HT-29 (cell line): ENCODE measurements at places on chromosomes 1 and 21.

DNA sequence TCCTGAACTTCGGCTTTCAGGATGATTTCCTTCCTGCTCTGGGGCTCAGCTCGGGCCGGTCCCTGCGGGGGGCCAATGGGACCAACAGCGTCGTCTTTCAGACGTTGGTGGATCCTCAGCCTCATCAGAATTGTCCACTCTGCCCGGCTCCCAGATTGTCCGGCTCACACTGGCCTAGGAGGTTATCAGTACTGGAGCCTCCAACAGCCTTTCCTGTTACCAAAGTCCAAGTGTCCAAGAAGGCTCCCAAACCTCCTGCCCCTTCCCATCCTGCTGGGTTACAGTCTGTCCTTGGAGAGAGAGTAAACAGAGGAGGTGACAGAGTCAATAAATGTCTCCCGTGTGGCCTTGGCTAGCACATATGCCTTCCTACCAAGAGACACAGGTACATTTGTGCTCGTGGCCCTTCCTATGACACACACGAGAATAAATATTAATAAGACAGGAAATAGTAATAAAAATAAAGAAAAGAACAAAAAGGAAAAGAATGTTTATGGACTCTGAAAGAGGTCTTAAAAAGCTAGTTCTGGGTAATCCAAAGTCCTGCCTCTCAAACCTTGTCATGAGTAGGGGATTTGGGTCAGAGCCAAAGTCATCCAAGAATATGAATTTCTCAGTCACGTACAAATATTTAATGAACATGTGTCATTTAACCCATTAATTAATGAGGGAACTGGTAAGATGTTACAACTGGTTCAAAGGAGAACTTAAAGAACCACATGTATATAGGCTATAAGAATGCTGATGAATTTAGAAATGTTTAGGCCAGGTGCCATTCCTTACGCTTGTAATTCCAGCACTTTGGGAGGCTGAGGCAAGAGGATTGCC is 80.8 kb upstream of the SLC2A1 start:
- peak; percentile 59 for DNase-seq

DNA sequence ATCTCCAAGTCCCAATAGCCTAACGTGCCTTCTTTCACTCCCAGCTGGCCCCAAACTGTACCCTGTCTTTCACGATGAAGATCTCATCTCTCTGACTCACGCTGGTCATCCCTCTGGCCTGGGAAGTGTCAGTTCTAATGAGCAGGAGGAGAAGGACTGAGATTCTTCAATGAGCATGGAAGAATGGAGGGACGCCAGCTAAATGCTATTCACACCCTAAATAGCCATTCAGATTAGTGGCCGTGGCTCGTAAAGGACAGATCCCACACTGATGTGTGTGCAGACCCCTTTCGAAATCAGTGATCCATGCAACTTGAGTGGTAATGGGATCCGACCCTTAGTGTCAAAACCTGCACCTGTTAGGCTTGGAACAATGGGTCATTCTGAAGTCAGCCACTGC is 75.9 kb upstream of the SMYD2 start:
- DNase-seq: no peak

GRCh38 chr1:12434174-12434573 is 183.8 kb downstream of the DHRS3 start:
- no peak for DNase-seq

GRCh38 chr1:9181176-9181906 is 52.4 kb upstream of the GPR157 start:
- peak; percentile 66 for DNase-seq

- DNase-seq: no peak
These were observed 25.3 kb upstream of the EFHD2 start for GRCh38 chr1:15384301-15384901.

GRCh38 chr21:46361935-46362334 is 38.0 kb downstream of the PCNT start:
- no peak for DNase-seq

DNA sequence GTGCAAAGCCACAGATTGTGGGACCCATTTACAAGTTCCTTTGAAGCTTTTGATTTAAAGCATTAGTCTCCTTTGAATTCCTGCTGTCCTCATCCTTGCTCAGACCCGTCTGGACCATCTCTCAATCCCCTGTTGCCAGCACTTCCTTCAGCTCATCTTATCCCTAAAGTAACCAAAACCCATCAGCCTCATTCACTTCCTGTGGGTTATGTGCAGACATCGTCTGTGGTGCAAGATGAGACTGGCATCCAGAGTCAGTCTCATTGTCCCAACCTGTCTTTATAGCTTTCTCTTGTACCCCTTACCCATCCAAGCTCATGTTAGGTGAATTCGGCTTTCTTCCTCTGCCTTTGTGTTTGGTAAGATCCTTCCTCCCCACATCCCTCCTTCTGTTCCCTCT is 29.3 kb downstream of the ATP1A1 start:
- DNase-seq: no peak

DNA sequence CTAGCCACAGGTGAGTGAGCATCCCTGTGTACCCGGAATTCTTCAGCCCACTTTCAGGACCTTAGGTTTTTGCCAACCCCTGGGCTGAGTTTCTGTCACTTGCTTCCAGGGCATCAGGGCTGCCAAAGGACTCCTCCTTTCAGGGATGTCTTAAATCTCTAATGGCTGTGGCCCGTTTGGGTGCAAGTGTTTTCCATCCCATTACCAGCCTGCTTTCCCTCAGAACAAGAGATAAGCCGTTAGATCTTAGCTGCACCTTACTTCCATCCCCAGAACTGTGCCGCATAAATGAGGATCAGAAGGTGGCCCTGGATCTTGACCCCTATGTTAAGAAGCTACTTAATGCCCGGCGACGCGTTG is 652 bp downstream of the SNAPIN start:
- no peak for DNase-seq

DNA sequence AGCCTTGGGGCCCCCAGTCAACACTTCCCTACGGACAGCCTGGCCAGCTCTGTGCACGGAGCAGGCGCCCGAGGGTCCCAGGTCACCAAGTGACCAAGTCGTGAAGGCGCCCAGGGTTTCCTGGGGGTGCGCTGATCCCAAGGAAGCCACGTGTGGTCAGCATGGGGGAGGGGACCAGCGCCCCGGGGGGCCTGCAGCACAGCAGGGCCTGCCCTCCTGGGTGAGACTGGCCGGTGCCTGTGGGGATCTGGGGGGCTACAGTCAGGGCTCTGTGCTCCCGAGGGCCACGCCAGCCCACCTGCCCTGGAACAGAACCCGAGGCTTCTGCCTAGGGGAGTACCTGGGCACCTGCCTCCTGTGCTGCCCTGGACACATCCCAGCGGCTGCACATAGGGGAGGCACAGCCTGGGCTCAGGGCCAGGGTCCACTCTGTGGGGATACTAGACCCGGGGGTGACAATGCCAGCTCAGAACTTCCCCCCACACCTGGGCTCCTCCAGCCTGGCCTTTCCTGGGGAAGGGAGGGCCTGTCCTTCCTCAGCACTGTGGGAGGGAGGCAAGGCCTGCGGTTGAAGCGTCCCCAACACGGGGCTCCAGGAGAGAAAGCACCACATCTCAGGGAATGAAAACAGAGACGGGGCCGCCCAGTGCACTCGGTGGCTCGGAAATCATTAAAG is 6.2 kb upstream of the POFUT2 start:
- DNase-seq: no peak

DNA sequence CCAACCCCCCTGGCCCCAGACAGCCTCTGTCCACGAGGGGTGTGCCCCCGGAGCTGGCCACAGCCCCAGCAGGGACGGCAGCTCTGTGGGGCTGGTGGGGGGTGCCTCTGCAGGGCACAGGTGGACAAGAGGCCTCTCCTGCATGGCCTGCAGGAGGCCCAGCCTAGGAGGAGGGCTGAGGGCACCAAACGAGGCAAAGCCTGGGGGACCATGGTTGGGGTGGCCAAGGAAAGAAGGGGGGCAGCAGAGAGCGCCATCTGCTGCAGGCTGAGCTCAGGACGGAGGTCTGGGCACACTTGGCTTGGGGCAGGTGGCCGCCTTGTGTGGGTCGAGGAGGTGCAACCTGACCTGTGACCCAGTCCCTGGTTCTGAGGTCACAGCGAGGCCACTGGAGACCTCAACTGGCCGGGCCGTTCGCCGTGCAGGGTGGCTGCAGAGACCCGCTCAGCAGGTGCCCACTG is 27.3 kb downstream of the RRP1 start:
- DNase-seq: no peak

- no peak for DNase-seq
These were observed 249.6 kb upstream of the BEND5 start for GRCh38 chr1:49026230-49026811.

DNA sequence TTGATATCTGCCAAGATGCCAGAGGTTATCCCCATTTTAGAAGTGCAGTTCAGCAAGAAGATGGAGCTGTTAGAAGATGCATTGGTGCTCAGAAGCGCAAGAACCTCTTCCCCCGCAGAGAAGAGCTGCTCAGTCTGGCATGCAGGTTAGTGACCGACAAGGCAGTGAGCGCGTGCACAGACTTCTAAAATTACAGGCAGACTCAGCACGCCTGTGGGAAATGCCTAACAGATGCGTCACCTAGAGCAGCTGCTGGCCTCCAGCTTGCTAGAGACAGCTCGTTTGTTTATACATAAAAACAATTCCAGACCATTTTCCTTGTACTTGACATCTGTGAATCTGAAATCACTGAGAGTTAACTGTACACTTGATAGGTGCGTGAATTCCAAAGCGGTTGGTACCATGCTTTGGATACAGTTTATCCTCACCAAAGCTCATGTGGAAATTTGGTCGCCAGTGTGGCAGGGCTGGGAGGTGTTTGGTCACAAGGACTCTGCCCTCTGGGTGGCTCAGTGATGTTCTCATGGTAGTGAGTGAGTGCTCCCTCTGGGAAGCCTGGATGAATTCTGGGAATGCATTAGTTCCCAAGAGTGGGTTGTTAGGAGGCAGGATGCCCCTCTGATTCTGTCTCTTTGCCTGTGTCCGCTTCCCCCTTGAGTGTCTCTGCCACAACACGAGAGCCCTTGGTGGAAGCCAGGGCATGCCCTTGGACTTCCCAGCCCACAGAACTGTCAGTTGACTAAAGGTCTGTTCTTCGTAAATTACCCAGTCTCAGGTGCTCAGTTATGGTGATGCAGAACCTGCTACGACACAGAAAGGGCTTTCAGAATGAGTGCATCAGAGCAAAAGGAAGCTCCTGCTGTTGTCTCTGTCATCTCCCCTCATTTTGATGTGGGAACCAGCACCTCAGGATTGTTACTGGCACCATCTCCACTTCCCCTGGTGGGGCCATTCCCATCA is 24.4 kb downstream of the SNAP47 start:
- no peak for DNase-seq

DNA sequence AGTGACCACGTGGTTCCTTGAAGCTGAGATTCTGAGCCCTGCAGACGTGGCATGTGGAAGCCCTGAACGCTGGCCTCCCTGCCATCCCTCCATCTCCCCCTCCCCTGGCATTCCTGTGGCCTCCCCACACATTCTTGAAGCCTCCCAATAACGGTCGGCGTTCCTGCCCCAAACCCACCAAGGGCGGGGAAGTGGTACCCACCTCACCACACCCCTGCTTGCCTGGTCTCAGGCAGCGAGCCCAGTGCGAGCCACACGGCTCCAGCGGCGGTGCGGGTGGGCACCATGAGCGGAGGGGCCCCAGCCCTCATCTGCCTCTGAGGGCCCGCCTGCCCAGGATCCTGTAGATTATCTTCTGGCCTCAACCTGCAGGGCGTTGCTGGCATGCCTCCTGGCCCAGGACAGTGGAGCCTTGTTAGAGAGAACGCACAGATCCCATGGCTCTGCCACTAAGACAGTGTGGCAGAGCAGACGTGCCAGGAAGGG is 20.6 kb upstream of the PRELP start:
- no peak for DNase-seq

- no peak for DNase-seq
These were observed 222.6 kb upstream of the DPYD start for GRCh38 chr1:98143403-98143802.

GRCh38 chr1:2555634-2556276 is 416 bp upstream of the TNFRSF14 start:
- DNase-seq: no peak

- no peak for DNase-seq
These were observed 59.2 kb upstream of the SSBP3 start for GRCh38 chr1:54465351-54465811.

DNA sequence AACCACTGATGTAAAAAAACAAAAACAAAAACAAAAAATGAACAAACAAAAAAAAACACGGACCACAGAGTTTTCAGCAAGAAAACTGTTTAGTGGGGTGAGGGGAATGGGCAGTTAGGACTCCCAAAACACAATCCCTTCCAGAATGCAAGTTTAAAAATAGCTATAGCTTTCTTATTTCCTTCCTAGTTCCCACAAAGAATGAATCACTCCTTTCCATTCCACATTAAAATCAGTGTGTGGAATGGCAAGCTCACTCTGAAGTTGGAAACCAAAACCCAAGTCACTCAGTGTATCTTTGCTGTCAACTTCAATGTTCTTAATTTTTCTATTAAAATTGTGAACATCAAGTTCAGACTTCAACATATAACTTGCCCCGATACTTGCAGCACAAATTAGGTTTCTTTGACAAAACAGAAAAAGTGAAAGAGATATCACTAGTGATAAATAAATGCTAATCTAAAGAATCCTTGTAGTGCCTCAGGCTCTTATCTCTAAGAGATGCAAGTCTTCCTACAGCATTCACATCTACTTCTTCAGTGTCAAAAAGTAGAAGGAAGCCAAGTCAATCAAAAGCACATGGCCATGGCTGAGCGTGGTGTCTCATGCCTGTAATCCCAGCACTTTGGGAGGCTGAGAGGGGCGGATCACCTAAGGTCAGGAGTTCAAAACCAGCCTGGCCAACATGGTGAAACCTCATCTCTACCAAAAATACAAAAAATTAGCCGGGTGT is 45.5 kb downstream of the TOR3A start:
- no peak for DNase-seq

GRCh38 chr1:15618077-15618654 is 908 bp downstream of the DDI2 start:
- DNase-seq: peak; percentile 78

GRCh38 chr1:186878356-186878755 is 49.6 kb downstream of the PLA2G4A start:
- no peak for DNase-seq

DNA sequence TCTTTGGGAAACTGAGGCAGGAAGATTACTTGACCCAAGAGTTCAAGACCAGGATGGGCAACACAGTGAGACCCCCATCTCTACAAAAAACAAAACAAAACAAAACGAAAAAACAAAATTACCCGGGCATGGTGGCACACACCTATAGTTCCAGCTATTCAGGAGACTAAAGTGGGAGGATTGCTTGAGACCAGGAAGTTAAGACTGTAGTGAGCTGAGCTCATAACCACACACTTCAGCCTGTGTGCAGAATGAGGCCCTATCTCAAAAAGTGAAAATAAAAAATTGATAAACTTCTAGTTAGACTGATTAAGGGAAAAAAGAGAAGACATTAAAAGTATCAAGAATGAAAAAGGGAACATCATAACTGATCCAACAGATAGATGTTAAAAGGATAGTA is 154.0 kb downstream of the RHOU start:
- no peak for DNase-seq

- DNase-seq: no peak
These were observed 39.5 kb downstream of the TRIM11 start for GRCh38 chr1:228366866-228367741.

GRCh38 chr1:175376194-175376593 is 183.6 kb upstream of the KIAA0040 start:
- peak; percentile 5 for DNase-seq

GRCh38 chr1:7648761-7649384 is 122.2 kb upstream of the VAMP3 start:
- DNase-seq: no peak

GRCh38 chr1:64323054-64323453 is 119.6 kb downstream of the UBE2U start:
- DNase-seq: no peak
